ENCODE measurements at places on chromosomes 7 and 10.
A peak's percentile ranks its signal among the peaks of the same experiment; 100 is the strongest.

- no peak for DNase-seq
Observed at GRCh38 chr7:129824291-129825208, 128.2 kb downstream of the UBE2H start.

GRCh38 chr7:125462615-125463014, 533.0 kb upstream of the POT1 start:
- DNase-seq, result no peak

DNA sequence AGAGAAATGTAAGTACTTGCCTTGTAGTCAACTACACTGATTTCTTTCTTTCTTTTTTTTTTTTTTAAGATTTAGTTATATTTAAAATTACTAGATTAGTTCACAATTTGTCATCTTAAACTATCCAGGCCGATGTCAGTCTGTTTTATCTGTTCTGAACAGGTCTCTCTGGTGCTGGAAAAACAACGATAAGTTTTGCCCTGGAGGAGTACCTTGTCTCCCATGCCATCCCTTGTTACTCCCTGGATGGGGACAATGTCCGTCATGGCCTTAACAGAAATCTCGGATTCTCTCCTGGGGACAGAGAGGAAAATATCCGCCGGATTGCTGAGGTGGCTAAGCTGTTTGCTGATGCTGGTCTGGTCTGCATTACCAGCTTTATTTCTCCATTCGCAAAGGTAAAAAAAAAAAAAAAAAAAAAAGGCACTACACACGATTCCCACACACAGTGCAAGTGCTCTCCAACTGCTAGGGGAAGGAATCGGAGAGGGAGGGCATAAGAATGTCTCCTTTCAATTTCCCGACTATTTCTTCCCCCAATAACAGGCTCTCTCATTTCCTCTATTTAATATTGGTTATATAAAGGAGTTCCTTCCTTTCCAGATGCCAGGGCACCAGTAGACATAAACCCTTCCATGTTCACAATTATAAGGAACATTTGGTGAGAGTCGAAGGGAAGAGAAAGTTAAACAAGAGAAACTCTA, 53.4 kb downstream of the PAPSS2 start:
- DNase-seq, result no peak

DNA sequence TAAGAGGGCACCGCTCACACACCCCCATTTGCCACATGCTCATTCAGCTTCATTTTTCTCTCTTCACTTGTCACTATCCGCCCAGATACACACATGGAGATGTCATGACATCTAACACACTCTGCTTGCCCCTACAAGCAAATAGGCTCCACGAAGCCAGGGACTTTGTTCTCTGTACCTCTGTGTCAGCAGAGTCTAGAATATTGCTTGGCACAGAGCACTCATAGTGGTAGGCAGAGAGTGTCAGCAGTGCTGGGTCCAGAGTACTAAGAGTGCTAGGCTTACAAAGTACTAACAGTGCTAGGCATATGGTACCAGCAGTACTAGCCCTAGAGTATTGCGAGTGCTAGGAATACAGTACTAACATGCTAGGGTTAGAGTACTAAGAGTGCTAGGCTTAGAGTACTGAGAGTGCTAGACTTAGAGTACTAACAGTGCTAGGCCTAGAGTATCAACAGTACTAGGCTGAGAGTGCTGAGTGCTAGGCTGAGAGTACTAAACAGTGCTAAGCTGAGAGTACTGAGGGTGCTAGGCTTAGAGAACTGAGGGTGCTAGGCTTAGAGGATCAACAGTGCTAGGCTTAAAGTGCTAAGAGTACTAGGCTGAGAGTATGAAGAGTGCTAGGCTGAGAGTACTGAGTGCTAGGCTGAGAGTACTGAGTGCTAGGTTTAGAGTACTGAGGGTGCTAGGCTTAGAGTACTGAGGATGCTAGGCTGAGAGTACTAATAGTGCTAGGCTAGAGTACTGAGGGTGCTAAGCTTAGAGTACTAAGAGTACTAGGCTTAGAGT, 166.1 kb downstream of the PRKAG2 start:
- no peak for DNase-seq

DNA sequence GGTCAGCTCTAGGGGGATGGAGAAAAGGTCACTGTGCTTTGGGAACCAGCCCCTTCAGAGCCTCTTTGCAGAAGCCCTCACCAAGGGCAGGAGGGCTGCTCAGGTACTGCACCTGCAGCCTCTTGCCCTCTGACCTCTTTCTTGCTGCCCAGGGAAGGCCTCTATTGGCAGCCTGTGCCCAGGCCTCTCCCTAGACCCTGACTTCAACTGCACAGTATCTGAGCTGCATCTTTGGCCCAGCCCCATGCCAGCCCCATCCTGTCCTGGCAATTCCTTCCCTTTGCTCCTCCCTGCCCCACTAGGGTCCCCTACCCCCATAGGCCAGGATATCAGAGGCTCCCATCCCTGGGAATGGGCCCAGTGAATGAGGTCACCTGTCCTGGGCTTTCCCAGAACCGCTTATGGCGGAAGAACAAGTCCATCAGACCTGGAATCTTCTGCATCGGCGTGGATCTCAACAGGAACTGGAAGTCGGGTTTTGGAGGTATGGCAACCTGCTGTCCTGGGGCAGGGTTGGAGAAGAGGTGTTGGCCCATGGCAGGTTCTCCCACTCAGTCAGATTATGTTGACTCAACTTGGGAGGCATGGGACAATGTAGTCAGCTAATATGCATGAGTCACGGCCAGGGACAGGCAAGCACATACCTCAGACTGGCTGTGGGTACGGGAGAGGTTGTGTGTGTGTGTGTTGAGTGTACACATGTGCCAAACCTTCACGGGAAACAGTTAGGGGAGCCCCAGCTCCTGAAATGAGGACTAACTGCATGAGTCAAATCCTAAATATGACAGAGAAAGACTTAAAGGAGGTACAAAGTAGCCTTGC, 17.1 kb upstream of the CPA1 start:
- DNase-seq, result no peak

- no peak for DNase-seq
Observed at GRCh38 chr10:7593905-7594304, 72.9 kb downstream of the ITIH5 start.

GRCh38 chr10:111158595-111158994, 81.8 kb downstream of the ADRA2A start:
- no peak for DNase-seq

GRCh38 chr10:69092959-69093850, 5.3 kb downstream of the SRGN start:
- DNase-seq, result peak; percentile 66

DNA sequence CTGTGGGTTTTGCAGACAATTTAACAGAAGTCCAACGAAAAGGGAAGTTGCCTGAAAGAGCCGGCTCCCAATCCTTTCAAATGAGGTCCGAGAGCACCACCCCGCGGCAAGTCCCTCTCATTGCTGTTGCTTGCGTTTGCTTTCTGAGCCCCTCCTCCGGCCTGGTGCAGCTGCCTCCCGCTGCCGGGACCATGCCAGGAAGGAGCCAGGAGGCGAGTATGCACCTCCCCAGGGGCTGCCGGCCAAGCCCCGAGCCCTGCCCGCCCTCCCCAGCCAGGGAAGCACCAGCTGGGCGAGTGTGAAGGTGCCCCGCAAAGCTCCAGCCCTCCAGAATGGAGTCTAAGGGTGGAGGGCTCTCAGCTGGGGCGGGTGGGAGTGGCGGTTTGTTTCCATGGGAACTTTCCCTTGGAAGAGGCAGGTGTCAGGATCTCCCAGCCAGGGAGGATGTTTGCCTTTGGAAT, 25.8 kb upstream of the PPP2R2D start:
- DNase-seq, result no peak

DNA sequence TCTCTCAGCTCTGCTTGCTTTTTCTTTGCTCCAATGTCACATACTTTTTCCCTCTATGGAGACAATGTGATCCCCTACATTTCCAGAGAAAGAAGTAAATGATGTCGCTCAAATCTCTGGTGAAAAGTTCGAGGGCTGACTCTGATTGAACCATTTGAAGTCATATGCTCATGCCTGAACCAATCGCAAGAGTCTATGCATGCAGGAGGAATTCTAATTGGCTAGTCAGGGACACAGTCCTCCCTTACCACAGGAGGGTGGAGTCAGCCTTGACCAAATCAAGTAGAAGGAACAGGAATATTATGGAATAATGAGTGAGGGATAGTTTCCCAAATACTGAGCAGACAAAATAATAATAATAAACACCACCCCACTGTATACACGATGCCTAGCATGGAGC, 96.8 kb downstream of the PRLHR start:
- no peak for DNase-seq

GRCh38 chr7:11332186-11332864, 358.7 kb downstream of the PHF14 start:
- no peak for DNase-seq

- DNase-seq, result no peak
Observed at GRCh38 chr10:62726638-62727037, 77.9 kb upstream of the ADO start.

DNA sequence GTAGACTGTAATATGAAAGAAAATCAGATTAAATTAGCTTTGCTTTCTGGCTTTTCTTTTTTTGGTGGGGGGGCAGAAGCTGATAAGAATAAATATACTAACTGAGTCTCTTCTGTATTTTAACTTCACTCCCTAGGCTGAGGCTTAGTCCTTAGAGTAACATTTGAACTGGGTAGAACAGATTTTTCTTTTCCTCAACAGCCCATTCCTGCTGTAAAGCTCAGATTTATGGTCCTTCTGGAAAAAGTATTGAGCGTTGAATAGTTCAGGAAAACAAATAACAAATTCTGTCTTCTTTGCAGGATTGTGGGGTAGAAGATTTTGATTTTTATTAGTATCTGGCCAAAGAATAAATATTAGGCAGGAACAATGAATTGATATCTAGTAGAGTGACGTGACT, 17.9 kb downstream of the SGPL1 start:
- no peak for DNase-seq

GRCh38 chr10:17238445-17239291, 10.6 kb downstream of the VIM start:
- no peak for DNase-seq

GRCh38 chr7:4700577-4701235, 18.6 kb downstream of the FOXK1 start:
- no peak for DNase-seq

DNA sequence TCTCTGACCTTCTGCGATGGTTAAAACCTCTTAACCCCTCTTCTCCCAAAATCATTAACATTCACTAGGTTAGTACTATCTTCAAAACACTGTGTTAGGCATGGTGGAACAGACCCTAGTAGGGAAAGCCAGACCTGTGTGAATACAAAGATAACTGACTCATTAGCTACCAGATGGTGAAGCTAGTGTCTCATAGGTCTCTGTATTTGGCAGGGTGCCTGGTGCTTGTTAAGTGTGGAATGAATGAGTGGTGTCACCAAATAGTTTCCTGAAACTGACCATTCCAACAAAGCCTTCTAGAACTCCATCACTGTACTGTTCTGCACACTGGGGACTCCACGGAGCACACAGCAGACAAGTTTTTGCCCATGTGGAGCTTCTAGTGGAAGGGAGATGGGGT, 27.7 kb upstream of the TM9SF3 start:
- no peak for DNase-seq

GRCh38 chr7:13846386-13846785, 143.1 kb downstream of the ETV1 start:
- no peak for DNase-seq

DNA sequence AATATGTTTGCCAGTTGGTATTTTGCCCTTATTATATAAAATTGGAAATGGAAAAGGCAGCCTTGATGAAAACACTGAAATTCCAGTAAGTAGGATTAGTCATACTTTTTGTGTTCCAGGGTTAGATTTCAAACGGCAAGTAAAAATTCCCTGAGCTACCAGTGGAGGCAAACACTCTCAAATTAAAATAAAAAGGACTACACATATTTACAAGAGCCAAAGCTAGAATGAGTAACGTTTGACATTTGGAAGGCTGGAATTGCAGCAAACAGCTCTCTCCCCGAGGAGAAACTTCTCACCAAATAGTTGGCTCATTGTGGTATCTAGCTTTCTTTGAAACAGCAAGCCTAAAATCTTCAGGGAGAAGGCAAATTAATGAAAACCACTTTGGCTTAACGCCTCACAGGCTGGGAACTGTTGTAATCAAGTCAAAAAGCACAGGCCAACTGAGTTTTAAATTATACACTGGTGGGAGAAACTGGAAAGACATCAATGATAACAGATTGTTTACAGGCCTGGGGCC, 288.4 kb downstream of the SNX13 start:
- DNase-seq, result no peak

- DNase-seq, result no peak
Observed at GRCh38 chr10:6770846-6771245, 190.8 kb upstream of the PRKCQ start.

- DNase-seq, result no peak
Observed at GRCh38 chr10:60549686-60550085, 160.0 kb upstream of the ANK3 start.

DNA sequence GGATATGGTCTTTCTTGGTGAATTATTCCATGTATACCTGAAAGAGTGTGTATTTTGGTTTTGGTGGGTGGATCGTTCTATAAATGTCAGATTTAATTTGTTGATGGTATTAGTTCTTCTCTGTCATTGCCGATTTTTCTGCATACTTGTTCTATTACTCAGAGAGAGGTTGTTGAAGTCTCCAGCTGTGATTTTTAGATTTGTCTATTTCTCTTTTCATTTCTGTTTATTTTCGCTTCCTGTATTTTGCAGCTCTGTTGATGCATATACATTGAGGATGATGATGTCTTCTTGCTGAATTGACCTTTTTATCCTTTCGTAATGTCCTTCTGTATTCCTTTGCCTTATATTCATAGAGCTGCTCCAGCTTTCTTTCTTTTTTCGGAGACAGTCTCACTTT, 12.1 kb upstream of the BHLHA15 start:
- DNase-seq, result no peak

DNA sequence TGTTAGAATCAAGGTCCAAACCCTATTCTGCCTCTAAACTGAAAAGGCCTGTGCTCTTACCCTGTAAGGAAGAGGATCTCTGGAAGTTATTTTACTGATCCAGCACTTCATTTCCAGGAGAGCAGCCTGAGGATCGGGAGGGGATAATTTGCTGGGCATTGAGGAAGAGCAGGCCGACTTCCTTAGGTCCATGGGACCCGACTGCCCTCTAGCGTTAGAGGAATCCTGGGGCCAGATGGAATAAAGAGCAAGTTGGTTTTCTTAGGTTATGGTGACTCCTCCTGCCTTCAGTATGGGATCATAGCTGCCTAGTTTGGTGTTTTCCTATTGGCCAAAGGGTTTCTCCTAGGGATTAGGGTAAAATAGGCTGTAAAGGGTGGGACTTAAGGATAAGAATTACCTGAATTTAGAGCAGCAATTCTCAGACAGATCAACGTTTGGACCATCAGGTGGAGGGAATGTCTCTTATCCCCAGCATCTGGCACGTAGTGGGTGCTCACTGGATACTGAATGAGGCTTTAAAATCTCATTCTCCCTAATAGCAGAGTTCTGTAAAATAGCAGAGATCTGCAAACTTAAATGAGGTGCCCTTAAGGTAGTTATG, 40.0 kb upstream of the SORBS1 start:
- peak; percentile 5 for DNase-seq

DNA sequence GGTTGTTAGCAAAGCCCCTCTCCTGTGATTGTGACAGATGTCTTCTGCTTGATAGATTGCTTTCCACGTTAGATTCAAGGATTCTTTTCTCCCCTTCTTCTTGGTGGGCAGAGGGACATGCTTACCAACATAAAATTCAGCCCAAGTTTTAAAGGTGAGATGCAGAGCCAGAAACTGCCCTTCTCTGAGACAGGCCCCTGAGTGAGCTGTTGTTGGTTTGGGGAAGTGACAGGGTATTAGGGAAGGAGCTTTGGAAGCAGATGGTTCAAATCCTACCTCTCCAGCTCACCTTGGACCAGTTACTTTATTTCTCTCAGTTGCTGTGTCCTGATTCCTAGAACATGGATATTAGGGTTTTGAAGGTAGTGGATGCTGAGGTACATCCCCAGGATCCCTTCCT, 53.0 kb downstream of the SORCS3 start:
- DNase-seq, result no peak

Data from activated CD4-positive, CD25-positive, alpha-beta regulatory T cell (primary cell).